ENCODE measurements at places on chromosomes 6 and 20.

DNA sequence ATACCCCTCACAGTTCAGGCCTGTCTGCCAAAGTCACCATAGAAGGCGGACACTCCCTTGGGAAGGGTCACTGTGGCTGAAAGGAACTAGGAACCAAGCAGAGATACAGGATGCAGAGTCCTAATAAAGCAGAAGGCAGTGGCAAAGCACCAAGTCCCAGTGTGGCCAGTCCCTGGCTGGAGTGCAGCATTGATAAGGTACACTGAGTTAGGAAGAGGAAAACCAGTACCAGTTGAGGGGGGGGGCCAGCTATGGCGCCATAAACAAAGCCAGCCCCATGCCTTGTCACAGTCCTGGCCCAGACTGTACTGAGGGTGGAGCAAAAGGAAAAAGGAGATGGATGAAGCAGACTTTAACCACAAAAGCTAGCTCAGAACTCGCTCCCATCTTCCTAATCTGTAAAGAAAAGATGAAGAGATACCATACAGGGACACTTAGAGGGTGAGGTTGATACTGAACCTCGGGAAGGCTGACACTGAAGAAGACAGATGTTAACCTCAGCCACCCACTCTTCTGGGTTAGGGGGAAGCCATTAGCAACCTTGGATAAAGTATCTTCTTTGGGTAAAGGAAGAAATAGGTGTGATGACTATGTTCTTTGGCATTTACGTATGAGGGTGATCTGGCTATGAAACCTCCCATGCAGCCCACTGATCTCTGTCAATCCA is 7.8 kb downstream of the ABHD12 start:
- DNase-seq = no peak

DNA sequence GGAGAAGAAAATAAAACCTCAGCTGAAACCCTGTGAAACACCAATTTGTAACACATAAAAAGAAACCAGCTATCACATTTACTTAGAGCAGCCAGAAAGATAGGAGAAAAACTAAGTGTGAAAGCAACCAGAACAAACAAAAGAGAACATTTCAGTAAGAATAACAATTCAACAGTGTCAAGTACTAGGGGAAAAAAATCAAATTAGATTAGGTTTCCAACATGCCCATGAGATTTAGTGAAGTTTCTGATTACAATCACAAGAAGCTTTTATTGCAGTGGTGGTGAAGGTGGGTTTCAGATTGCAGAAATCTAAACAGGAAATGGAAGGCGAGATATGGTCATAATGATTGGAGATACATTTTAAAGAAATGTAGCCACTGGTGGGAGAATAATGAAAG is 22.1 kb upstream of the TRDN start:
- no peak for DNase-seq

GRCh38 chr6:32857156-32857891 is 3.3 kb downstream of the PSMB9 start:
- DNase-seq = no peak

- no peak for DNase-seq
Measured at GRCh38 chr6:46017726-46018125, 2.1 kb upstream of the CLIC5 start.

- DNase-seq = no peak
Measured at GRCh38 chr6:124055395-124055794, 251.7 kb downstream of the NKAIN2 start.

- DNase-seq = no peak
Measured at GRCh38 chr6:167794161-167795157, 32.3 kb upstream of the AFDN start.

DNA sequence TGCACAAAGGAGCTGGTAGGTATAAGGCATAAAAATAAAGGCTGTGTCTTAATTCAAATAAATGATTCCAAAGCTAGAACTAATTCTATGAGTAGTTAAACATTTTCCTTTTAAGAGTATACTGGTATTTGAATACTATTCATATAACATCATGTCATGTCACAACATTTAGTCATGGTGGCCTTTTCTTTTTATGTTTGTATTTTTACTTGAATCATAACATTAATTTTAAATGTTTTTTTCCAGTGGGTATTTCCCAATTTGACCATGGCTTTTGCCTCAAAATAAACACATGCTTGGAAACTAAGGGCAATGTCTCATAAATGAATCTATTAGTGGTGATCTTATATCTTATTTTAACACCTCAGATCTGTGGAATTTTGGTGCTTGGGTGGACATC is 177.1 kb downstream of the CD109 start:
- no peak for DNase-seq

GRCh38 chr6:156980515-156980914 is 203.3 kb downstream of the ARID1B start:
- DNase-seq = no peak

DNA sequence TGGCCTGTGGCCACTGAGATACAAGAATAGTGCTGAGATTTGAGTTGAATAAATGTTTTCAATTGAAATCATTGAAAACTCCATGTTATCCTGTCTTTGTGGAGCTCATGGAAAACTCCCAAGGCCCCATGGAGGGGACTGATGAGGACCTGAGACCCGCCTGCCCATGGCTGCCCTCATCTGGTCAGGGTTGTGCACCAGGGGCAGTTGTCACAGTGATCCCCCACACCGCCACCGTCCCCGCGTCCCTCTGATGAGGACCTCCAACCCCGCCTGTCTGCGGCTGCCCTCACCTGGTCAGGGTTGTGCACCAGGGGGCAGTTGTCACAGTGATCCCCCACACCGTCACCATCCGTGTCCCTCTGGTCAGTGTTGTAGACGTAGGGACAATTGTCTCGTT is 27.8 kb downstream of the THBS2 start:
- DNase-seq = no peak

Data from kidney glomerular epithelial cell (primary cell).